ENCODE measurements at places on chromosomes 16 and 17.

- no peak for DNase-seq
Observed at GRCh38 chr16:86229866-86230656, 280.3 kb upstream of the FOXF1 start.

DNA sequence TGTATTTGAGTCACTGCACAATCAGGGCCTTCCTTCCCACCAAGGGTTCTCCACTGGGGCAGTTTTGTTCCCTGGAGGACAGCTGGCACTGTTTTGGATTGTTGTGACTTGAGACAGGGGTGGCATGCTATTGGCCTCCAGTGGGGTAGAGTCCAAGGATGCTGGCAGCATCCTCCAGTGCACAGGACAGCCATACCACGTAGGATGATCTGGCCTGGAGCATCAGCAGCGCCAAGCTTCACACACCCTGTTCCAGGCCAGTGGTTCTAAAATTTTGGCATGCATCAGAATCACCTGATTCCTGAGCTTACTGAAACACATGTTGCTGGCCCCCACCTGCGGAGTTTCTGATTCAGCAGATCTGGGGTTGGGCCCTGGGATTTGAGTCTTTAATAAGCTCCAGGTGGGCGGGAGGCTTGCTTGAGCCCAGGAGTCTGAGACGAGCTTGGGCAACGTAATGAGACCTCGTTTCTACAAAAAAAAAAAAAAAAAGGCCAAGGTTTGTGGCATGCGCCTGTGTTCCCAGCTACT is 83.2 kb downstream of the MGAT5B start:
- no peak for DNase-seq

DNA sequence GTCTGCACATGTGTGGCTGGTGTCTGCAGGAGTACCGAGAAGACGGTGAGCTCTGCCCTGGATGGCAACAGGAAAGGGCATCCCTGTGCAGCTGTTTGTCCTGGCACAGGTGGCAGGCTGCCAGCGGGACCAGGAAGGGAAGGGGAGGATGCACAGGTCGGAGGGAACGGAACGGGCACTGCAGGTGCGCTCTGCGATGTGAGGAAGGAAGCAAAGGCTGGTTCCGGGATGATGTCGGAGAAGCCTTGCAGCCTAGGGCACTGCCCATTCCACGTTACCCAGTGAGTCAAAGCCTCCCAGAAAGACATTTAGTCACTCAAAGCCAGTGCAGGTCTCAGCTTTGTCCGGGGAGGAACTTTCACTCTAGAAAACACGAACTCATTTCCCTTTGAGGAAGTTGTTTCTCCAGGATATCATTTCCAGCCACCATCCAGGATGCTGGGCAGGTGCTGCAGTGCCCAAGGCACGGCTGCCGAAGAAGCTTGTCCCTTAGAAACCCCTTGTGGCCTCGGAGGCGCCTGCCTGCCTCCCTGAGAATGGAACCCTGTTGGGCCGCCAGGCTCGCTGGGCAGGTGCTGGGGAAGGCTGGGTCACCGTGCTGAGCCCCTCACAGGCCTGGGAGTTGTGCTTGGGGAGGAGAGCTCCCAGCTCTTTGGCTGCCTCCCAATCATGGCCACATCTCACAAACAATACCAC is 4.5 kb upstream of the TMEM235 start:
- peak; percentile 88 for DNase-seq

- peak; percentile 43 for DNase-seq
Observed at GRCh38 chr16:27455700-27456099, 53.7 kb downstream of the IL21R start.

DNA sequence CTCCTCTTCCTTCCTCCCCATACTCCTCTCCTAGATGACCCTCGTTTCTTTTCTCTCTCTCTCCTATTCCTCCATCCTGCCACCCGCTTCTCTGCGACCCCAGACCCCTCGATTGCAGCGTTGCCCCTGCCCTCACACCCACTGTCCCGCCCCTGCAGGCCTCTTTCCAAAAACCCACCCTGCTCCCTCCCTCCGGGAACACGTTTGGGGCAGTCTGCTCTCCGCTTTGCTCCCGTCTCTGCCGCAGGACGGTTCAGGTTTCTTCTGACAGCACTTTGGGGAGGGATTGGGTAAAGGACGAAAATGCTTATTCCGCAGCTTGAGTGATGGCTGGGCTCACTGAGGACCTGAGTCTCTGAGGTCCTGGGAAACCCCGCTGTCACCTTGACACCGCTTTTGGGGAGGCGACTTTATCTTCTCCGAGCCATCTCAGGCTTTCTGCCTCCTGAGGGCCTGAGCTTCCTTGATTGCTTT is 690 bp downstream of the NDE1 start:
- peak; percentile 21 for DNase-seq

DNA sequence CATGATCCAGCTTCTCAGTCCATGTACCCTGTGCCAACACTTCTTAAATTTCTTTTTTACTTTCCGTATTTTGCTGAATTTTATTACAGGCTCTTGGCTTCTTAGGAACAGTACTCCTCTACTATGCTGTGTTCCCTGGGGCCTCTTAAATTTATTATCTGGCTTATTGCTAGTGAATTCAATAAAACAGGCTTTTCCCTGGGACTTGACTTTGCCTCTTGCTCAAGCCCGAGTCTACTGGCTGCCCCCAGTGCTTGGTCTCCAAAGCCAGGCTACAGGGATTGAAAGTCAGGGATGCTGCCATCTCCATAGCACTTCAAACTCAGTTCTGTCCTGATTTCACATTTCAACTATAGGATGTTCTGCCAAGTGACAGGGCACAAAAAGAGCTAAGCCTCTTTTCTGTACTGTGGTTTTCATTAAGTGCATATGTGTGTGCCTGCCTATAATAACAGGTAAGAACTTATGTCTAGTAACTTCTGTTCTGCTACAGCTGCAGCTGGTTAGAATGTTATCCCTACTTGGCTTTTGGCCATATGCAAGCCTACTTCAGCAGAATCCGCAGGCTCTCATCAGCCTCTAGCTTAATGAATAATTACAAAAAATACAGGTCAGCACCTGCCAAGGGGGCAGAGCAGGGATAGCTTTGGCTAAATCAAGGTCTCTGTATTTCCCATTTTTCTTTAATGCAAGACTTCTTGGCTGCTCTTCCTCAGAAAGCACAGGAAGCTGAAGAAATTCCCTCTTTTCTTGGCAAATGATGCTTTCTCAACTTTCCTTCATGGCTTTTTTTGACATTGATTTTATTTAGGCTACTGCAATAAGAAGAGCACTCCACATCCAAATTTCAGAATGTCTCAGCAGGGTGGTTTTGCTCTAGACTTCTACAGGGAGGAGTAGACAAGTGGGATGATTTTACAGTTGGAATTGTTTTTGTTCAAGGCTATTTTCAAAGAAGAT is 8.2 kb downstream of the FAM20A start:
- no peak for DNase-seq

DNA sequence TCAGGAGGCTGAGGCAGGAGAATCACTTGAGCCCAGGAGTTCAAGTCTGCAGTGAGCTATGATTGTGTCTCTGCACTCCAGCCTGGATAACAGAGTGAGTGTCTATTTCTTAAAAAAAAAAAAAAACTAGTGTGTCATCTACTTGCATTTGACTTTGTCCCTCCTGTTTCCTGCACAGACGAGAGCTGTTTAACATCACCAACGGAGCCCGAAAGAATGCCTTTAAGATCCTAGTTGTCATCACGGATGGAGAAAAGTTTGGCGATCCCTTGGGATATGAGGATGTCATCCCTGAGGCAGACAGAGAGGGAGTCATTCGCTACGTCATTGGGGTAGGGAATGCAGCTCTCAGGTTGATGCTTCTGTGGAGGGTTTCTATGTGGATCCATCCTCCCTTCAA is 13.4 kb downstream of the ITGAM start:
- no peak for DNase-seq

DNA sequence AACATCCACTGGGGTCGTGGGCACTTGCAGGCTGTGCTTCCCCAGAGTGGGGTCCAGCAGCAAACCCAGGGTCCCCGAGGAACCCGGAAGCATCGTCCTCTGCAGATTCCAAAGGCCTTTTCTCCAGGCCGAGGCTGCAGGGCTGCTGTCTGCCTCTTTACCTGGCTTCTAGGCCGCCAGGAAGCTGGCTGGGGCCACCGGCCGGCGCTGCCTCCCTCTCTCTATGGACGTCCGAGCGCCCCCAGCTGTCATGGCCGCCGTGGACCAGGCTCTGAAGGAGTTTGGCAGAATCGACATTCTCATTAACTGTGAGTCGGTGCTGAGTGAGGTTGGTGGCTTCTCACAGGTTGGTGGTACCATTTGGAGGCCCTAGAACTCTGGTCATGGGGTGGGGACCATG is 5.6 kb downstream of the DECR2 start:
- no peak for DNase-seq

- DNase-seq = no peak
Observed at GRCh38 chr16:13307255-13307654, 405.9 kb downstream of the SHISA9 start.

DNA sequence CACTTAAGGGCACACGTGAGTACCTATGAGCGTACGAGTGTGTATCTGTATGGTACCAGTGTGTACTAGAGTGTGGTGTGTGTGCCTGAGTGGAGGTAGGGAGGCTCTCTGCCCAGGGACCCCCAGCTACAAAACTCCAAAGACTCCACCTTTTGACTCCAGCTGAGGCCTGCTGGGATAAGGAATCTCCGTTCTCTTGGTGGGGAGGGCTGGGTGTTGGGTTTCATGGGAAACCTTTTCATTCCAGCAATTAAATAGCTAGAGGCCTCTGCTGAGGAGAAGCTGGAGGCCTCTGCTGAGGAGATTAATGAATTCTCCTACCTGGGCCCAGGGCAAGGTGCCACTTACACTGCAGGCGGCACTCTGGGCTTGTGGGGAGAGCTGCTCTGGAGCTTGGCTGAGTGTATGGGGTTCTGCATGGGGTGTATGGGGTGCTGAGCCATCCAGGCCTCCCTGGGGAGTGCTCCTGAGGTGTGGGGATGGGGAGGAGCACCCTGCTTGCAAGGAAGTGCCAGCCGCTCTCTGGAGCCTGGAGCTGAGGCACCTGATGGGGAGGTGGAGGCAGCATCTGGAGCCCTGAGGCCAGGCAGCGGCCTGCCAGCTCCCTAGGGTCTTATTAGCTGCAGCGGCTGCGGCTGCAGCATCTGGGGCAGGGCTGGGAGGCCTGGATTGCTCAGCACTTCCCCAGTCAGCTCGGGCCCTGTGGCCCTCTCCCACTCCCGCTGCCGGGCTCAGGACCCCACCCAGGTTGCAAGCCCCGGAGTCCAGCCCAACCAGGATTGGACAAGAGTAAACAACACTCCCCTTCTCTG is 4.6 kb downstream of the ANKRD13B start:
- DNase-seq = no peak

GRCh38 chr17:81844887-81845286 is 10.0 kb upstream of the PPP1R27 start:
- DNase-seq = no peak

DNA sequence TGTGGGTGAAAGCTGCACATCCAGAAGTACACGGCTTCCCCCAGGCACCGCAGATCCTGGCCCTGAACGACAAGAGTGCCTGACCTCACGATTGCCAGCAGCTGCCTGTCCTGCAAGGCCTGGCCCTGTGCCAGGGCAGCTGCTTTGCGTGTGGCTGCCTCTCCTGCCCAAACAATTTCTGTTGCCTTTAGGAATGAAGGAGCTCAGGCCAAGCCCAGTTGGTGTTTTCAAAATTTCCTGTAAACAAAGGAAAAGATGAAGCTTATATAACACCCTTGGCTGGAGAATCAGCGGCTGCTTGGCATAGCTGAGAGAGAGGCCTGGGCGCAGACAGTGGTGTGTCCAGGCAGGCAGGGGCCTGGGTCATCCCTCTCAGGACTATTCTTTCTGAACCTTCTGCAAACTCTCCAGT is 11.7 kb upstream of the SLC47A2 start:
- DNase-seq = peak; percentile 90

DNA sequence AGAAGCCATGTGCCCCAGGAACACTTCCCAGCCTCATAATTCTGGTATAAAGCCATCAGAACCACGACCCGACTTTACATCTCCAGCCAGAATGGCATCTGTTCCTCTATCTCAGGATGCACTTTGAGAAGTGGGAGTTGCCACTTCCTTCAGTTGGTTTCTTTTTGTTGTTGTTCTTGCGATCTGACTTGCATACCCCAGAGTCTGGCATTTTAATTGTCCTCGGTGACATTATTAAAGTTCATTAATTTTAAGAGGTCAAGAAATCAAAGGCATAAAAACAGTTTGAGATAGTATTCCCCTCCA is 13.5 kb downstream of the MARCHF10 start:
- DNase-seq = peak; percentile 35

GRCh38 chr16:86986809-86987487 is 330.2 kb downstream of the C16orf95 start:
- DNase-seq = no peak

All from suppressor macrophage (primary cell).